ENCODE measurements at places on chromosomes 6 and 20.

DNA sequence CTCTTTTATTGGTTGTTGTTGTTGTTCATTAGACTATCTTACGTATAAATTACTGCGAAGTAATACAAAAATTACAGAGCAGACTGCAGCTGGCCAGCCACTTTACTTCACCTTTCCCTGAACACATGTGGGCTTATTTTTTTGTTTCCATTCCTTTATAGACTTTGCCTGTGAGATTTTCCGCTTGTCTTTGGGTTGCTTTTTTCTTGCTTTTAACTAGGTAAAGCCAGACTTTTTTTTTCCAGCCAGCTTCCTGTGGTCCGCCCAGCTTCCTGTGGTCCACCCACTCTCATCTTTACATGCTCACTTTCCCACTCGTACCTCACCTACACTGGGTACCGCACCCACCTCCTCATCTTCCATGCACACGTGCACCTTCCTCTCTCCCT, 79.0 kb downstream of the IPCEF1 start:
- no peak for DNase-seq

DNA sequence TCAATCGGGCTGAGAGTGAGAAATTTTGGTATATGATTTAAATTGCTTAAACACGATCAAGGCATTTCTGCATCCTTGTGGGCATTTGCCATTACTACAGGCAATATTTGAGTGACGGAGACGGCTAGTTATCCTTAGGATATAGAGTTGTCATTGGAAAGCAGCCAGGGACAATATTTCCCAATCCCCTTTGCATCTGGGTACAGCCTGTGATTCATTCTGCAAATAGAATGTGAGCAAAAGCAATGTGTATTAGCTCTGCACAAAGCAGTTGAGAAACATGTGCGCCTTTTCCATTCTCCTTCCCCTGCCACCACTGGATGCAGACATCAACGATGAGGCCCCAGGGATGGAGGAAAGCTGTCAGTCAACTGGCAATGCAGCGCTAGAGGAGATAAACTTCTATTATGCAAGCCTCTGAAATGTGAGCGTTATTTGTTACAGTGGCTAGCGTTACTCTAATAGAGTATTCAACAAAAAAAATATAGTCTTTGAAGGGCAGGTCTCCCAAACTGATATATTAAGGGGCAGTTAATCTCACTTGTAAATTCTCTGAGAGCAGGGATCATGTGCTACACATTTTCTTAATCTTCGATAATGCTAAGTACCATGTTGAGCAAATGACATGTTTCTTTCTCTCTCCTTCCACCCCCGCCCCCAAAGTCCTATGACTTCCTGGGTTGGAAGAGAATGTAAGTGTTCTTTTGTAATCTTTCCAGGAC, 37.1 kb upstream of the NCOA3 start:
- DNase-seq: peak; percentile 27

DNA sequence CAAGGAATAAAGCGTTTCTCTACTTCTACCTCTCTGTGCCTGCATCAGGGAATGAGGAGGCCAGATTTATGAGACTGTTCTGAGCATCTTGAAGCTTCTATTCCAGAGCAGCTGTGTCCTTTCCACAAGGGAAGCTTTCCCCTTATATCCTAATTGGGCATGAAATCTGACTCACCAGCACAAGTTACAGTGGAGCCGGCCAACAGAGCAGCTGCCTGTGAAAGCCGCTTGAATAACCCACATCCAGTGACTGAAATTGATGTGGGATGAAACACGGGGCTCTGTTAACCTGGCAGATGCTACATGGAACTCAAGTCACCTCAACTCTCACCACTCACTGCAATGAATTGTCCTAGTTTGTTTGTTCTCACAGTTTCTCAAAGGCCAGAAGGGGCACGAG, 400.3 kb downstream of the TFAP2A start:
- DNase-seq: no peak

DNA sequence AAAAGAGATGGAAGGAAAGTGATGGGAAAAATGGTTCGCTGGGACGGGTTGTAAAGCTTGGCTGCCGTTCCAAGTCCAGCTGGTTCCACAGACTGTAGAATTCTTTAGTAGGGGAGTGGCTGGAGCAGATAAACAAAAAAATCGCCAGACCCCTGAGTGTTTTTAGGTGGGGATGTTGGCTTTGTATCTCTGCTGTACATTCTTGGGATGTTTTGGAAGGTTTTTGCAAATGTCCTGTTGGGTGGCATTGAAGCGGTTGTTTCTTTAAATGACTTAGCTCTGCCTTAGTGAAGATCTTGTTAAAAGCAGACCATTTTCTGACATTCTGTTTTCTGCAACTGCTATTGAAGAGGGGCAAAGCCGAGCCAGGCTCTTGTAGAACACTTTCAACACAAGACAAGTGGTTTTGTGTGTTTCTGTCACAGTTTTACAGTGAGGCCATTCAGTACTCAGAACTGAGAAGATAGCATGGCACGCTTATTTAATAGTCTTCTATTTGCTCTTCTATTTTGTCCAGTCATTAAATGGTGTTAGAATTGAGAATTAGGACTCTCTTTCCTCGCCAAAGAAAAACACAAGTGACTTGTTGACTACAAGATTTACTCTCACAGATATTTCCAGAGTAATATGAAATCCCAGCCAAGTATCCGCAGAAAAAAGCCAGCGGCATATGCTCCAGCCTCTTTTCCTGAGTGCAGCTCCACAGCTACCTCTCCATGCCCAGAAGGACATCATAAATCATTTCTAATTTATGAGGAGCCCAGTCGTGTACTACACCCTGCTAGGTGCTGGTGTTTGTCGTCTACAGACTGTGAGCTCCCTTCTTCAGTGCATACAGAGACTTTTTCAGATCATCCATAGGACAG, 65.8 kb downstream of the PHACTR2 start:
- peak; percentile 42 for DNase-seq

GRCh38 chr20:2865630-2866029, 7.7 kb upstream of the PTPRA start:
- no peak for DNase-seq

- no peak for DNase-seq
Observed at GRCh38 chr20:37956107-37956585, 53.2 kb downstream of the VSTM2L start.

DNA sequence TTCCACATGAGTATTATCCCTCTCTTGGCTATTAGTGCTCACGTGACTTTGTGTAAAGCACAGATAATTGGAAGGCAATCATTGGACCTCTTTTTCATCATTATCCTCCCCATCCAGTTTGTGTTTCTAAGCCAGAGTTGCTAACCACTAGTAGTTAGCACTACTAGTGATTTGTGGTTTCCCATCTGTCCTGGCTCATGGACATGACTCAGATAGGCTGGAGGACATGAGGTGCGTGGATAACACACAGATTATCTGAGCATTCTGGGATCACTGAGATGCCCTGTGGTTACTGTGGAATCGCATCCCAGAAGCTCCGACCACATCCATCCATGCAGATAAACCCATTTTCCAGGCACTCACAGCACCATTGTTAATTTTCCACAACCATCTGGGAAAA, 123.8 kb upstream of the NAA20 start:
- no peak for DNase-seq

DNA sequence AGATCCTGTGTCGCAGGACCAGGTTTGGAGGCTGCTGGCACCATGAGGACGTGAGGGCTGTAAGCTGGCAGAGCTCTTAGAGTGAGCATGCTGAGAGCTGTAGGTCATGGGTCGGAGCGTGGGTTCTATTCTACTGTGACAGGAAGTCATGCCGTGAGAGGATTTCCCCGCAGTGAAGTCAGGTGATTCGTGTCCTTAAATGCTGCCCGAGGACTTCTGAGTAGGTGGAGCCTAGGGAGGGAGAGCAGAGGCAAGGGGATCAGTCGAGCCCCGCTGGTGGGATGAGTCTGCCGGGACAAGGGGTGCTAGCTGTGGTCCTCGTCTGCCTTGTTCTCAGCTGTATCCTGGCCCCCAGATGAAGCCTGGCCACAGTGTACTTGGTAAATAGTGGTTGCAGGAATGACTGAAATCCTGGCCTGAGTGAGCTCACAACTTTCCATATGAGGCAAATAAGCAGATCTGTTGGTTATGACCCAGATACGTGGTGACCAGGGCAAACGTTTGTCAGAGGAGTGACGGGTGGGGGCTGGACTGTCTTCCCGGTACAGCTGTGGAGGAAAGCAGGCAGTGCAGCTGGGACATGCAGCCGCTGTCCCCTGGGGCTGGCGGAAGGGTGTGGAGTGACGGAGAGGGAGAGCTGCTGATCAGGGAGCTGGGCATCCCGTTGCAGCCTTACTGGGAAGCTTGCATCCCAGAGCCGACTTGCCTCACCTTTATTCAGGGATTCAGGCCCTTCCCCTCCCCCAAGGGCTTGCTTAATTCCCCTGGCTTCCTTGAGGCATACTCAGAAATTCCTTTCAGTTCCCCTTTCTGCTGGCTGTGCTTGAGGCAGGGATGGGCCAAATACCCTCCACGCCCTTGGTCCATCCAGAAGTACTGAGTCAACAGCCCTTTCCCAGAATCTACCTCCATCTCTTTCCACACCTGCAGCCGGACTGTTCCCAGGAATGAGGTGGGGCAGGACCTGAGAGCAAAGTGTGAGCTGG, 250.9 kb upstream of the RREB1 start:
- DNase-seq: no peak

Measured in left renal pelvis (tissue), 4 donors.